ENCODE measurements at places on chromosomes 13 and 19.
A peak's percentile ranks its signal among the peaks of the same experiment; 100 is the strongest.

DNA sequence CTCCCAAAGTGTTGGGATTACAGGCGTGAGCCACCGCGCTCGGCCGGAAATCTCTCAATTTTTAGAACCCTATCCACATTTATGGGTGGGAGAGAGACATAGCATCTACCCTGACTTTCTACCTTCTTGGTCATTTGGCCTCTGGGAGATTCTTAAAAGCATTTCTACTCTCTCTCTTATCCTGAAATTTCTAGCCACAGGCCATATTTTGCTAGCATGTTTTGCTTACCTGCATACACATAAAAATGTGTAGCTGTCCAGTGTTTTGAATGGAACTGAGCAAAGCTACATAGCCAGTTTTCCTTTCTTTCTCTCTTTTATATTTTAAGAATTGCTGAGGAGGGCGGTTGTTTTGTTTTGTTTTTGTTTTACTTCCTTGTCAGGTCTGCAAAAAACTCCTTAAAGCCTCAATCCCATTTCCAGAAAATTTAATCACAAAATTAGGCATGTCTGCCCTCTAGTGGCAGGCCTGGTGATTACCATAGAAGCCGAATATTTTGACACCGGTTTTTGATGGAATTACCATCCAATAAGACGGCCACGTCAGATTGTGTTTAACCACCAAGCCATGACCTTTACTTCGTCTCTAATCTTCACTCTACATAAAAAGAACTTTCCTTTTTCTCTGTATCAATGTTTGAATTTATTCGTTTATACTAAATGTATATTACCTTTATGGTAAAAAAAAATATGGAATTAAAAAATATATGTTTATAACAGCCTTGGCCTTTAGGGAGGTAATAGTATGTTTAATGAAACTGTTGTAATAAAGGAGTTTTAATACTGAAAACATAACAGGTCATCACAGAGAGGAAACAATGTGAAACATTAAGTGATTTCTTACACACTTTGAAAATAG lies 34.4 kb upstream of the OXGR1 start:
- DNase-seq: peak; percentile 53

DNA sequence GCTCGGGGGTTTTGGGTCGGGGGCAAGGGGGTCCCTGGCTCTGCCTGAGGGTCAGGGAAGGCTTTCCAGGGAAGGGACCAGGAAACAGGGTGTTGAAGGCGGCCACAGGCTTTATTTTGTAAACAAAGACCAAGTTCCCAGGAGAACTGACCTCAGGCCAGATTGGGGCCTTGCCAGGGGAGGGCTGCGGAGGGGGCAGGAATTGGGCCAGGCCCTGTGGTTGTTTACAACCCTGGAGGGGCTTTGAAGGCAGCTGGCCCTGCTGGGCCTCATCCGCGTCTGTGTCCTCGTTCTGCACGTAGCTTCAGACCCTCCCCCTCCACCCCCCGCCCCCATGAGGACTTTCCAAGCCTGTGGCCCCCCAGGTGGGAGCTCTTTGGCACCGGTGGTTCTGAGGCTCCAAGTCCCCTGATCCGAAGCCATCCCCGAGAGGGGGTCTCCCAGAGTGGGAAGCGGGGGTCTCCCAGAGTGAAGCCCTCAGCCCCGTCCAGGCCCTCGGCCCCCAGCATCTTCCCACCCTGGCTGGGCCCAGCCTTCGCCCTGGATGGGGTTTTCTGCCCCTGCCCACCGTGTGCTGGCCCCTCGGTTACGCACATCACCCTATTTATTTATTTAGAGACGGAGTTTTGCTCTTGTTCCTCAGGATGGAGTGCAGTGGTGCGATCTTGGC lies 13.5 kb upstream of the BSG start:
- DNase-seq: no peak

DNA sequence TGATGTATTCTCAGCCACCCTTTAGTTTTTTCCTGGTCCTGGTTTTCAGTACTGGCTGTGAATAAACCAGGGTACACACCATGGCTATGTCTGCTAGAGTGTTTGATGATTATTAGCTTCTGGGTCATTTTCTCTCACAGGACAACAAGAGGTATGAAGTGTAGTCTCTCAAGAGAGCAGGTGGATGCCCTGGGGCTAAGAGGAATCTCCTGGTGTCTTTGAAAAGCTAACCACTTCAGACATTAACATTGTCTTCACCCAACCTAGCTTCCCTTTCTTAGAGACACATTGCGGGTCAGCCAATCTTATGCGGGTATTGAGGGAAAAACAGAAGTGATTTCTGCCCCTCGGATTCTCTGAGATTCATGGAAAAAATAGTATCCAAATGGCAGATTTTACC lies 1.6 kb downstream of the ZNF730 start:
- DNase-seq: no peak

DNA sequence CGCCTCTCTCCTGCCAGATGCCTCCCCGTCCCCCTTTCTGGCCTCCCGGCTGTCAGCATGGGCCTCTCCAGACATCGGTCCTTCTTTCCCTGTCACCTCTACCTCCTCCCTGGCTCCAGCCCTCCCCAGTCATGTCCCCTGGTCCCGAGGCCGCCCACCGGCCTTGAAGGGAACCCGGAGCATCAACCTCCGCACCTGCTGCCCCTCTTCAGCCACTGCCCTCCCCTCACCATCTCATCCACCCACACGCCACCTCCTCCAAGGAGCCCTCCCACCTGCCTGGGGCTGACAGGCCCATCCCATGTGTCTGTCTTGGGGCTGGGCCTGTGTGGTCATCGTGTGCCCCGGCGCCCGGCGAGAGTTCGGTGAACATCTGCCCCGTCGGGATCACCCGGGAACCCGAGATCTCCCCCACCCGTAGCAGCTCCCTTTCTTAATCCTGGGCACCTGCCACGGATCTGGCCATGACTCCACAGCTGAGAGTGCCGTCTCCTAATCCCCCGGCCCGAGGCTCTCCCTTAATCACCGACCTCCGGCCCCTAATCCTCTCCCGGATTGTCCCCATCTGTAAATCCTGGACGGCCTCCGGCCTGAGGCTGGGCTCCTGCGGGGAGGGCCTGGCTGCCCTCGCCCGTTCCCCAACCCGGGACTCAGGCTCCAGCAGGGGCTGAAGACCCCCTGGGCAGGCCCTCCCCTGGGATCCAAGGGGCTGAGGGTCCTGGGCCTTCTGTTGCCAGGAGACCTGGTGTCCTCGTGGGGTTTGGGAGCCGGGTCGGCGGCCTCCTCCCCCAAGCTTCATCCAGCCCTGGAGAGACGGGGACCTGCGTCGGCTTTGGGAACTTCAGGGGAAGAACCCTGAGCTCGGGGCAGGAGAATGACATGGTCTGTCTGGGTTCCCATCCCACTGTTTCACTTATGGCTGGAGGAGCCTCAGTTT lies 5.9 kb downstream of the HCN2 start:
- no peak for DNase-seq

DNA sequence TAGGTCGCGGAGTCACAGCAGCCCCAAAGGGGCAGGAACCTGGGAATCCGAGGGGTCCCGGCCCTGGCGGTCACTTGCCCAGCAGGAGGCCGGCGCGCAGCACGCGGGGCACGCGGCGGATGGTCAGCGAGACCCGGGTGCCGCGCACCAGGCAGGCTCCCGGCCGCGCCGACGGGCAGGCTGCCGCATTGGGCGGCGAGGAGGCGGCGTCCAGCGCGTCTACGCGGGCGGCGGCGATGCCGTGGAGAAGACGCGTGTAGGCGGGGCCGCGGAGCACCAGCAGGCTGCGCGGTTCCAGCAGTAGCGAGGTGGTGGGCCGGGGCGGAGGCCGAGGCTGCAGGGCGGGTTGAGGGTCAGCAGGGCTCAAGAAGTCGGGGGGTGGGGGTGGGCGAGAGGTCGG lies 607 bp upstream of the SYNE4 start:
- DNase-seq: peak; percentile 47

- no peak for DNase-seq
These were observed 825 bp upstream of the YIF1B start for GRCh38 chr19:38316477-38317067.

GRCh38 chr13:85298387-85298924 lies 500.8 kb downstream of the SLITRK6 start:
- DNase-seq: no peak

- DNase-seq: peak; percentile 90
These were observed 17.4 kb downstream of the NALCN start for GRCh38 chr13:101398920-101399319.

DNA sequence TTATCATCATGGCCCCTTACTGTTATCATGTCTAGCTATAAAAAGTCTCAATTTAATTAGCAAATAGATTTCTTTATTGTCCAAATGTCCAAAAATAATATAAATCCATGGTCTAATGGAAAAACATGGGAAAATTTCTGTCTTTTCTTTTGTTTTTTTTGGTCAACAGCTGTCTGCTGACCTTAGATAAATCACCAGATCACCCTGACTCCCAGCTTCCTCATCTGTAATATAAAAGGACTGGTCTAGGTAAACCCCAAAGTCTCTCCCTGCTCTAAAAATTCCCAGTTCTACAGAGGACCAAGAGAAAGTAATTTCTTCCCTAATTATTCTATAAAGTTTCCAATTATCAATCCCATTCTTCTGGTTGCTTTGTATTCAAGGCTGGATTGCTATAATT lies 30.7 kb upstream of the RCBTB2 start:
- no peak for DNase-seq

DNA sequence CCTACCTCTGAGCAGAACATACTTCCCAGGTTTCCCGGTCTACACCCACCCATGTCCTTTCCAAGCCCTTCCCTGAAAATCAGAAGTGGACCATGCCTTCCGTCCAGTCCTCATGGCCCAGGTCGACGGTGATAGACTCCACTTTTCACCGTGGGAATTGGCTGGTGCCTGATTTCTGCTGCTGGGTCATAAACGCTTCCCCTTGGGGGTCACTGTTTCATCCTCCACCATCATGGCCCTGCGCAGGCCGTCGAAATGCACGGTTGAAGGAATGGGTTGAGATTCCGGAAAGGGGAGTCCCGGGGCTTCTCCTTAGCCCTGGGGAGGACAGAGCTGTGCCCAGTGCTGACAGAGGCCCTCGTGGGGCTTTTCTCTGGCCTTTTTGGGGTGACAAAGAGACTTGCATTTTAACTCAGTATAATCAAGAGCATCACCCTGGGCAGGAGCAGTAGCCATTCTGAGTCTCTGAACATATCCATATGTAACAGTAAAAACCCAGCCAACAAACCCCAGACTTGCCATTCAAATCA lies 75.5 kb downstream of the SOX1 start:
- DNase-seq: no peak

Measured in HCEC 1CT (cell line).